ENCODE measurements at places on chromosomes 4 and X.

DNA sequence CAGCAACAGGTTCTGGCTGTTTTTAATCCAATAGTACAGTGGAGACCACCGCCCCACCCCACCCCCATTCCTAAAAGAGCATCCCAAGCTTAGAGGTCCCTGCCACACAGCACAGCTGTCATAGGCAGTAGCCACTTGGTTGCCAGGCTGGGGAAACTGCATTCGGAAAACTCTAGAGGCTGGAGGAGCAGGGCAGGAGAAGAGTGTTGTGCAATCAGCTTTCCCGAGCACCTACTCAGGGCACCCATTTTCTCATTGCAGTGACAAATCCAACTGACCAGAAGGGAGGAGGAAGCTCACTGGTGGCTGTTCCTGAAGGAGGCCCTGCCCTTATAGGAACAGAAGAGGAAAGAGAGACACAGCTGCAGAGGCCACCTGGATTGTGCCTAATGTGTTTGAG is 1.1 kb downstream of the CXCL1 start:
- no peak for DNase-seq

DNA sequence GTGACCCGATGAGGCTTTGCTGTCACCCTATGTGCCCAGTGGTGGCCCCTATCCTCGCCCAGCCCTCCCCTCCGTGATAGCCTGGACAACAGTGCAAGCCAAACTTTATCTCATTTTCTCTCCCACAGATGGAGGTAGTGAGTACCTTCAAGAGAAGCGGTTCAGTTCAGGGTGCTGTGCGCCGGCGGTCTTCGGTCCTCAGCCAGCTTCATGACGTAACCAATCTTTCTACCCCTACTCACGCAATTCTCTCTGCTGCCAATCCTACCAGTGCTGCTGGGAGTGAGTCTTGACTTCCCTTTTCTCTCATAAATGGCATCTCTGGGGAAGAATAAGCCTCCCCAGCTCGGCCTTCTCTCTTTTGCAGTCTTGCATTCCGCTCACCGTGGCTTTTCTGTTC is 29.5 kb downstream of the CCNQ start:
- DNase-seq = no peak

DNA sequence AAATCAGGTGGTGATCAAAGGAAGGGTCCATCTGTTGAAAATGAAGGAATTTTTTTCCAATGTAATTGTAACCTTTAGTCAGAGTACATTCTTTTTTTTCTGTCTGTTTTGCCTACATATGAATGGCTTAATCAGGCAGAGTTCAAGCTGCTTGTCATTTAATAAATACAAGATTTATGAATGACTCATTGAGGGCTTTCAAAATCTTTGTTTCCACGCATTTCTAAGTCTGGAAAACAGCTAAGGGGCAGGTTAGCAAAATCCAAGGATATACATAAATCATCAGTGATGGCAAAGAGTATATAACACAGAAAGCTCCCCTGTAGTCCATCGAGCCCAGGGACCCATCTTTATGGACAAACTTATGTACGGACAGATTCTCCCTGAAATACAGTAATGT is 1.8 kb downstream of the CA5B start:
- DNase-seq = no peak

GRCh38 chr4:45183905-45184304 is 457.5 kb upstream of the GNPDA2 start:
- DNase-seq = no peak
